Heart right ventricle (tissue), 16 donors: ENCODE measurements at places on chromosomes 5 and 9. TPM values are rescaled to one million over a fixed set of nuclear protein-coding genes. Genes with fewer than 3 reads are reported as not detected.

GRCh38 chr5:138274189-138274853, at the start of gene GFRA3:
TSS of gene GFRA3 (minus strand) at chr5:138274621. CDS start at chr5:138274424, 197 bp downstream.
- peak within 1 kb of the TSS; percentile 46 for H3K4me3 ChIP-seq
- H3K27me3 ChIP-seq: peaks cover 36% of the 10 kb centered on the region
- H3K4me1 ChIP-seq: peaks cover 27% of the 10 kb centered on the region
- DNase-seq: no peak

DNA sequence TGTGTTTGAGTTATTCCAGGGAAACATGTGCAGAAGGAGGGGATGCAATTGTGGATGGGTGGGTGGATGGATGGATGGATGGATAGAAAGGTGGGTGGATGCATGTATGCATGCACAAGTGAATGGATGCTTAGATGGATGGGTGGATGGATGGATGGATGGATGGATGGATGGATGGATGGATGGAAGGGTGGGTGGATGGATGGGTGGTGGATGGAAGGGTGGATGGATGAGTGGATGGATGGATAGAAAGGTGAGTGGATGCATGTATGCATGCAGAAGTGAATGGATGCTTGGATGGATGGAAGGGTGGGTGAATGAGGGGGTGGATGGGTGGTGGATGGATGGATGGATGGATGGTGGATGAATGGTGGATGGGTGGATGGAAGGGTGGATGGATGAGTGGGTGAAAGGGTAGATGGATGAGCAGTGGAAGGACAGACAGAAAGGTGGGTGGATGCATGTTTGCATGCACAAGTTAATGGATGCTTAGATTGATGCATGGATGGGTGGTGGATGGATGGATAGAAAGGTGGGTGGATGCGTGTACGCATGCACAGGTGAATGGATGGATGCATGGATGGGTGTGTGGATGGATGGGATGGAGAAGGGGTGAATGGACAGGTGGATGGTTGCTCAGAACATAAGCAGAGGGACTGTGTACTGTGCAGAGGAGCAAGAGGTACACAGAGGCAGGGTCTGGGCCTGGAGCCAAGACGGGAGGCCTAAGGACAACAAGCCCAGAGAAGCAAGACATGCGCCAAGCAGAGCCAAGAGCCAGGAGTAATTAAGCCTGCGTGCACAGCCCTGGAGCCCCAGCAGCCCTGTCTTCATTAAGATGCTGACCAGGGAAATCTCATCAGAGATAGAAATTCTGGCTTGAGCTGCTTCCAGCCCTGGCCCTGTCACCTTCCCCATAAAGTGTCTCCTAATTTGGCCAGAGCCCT, 84.6 kb upstream of the PPP1R26 start:
- H3K4me1 ChIP-seq: no peaks in the 10 kb centered on the region
- H3K4me3 ChIP-seq: no peak overlapping the region
- H3K27ac ChIP-seq: no peak overlapping the region
- H3K27me3 ChIP-seq: peaks cover 29% of the 10 kb centered on the region

GRCh38 chr9:110076894-110077725, 130.8 kb downstream of the C9orf152 start:
- H3K27ac ChIP-seq: no peak overlapping the region
- H3K27me3 ChIP-seq: no peaks in the 10 kb centered on the region
- peaks cover 67% of the 10 kb centered on the region for H3K4me1 ChIP-seq
- no peak for DNase-seq
- peaks cover 5% of the 10 kb centered on the region for H3K36me3 ChIP-seq

- H3K27me3 ChIP-seq: no peaks in the 10 kb centered on the region
- no peak for DNase-seq
- H3K36me3 ChIP-seq: no peaks in the 10 kb centered on the region
- H3K4me1 ChIP-seq: no peaks in the 10 kb centered on the region
- no peak overlapping the region for H3K4me3 ChIP-seq
Measured at GRCh38 chr9:123825342-123826060, 104.4 kb downstream of the DENND1A start.

DNA sequence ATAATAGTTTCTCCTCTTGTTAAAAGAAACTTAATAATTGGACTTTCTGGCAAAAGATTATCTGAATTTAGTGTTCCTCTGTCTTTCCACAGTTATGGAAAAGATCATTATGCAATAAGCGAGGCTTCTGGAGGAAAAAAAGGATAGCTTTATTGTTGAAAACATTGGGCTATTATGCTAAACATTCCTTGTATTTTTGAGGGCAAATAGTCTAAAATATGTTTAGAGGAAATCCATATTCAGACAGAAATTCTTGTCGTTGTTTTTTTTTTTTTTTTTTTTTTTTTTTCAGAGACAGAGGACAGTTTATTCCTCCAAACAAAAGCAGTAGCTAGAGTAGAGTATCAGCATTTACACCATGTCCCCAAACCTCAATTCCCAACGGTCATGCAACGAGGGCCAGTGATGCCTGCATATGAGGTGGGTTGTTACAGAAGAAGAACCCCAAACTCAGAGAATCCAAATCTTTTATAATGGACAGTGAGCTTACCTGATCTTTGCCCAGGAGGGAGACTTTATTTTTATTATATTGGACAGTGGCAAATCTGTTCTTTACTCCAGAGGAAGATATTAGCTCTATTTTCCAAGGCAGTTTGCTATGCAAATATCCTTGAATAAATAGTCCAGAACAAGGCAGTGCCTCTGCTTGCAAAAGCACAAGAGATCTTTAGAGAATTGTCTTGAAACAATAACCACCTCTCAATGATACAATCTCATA, 48.4 kb upstream of the CDK5RAP2 start:
- no peak for DNase-seq
- H3K36me3 ChIP-seq: no peaks in the 10 kb centered on the region
- H3K27me3 ChIP-seq: no peaks in the 10 kb centered on the region
- H3K27ac ChIP-seq: no peak overlapping the region

DNA sequence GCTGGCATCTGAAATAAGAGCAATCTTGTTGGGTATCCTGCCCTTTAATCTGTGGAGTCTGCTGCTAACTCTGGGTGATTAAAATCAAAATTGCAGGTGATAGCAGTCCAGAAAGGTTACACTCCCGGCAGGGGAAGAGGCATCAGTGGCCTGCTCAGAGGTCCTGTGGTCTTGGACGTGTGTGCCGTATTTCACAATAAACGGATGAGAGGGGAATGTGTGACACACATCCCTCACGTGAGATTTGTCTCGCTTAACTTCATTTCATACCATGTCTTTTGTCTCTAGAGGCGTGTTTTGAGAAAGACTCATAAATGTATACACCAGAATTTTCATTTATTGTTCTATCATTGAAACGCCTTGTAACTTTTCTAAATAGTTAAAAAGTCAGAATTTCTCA, 36.6 kb downstream of the FAM240B start:
- no peak for DNase-seq
- H3K27me3 ChIP-seq: no peaks in the 10 kb centered on the region
- no peak overlapping the region for H3K4me3 ChIP-seq
- H3K4me1 ChIP-seq: peaks cover 8% of the 10 kb centered on the region
- no peaks in the 10 kb centered on the region for H3K36me3 ChIP-seq

F2RL2 gene
- polyA plus RNA-seq: 0.30 TPM

ADAMTS19 gene
- polyA plus RNA-seq: 0.16 TPM

TMEM174 gene
- polyA plus RNA-seq: not detected
